ENCODE measurements at places on chromosomes 2 and 18.

DNA sequence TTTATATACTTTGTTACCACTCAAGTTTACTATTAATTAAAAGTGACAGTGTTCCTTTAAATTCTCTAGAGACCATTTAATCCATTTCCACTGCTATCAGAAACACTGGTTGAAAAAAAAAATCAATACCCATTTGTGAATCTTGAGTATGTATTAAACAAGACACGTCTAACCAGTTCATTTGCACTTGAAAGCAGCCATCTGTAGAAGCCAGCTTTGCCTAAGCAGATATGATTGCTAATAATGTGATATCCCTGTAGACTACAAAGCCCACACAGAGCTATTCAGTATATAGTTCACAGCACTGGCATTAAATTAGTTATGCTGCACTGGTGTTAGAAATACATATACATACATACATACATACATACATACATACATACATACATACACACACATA is 111.8 kb upstream of the SP3 start:
- DNase-seq: no peak

GRCh38 chr2:40130251-40130994 is 321.5 kb downstream of the SLC8A1 start:
- no peak for DNase-seq

DNA sequence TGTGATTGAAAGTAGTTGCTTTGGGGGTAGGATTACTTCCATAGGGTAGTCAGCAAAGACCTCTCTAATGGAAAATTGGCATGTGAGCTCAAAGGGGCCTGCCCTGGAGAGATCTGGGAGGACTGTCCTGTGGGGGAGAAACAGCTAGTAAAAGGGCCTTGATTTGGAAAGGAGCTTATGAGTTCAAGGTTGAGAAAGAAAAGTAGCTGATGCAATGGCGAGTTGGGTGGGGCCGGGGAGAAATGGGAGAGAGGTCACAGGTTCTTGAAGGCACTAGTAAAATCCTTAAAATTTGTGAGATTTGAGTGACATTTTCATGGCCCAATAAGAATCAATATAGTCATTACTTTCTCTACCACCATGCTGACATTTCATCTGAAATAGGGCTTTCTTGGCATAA is 82.0 kb upstream of the CCDC195 start:
- no peak for DNase-seq

GRCh38 chr18:51907687-51908597 is 432.1 kb upstream of the DCC start:
- no peak for DNase-seq

DNA sequence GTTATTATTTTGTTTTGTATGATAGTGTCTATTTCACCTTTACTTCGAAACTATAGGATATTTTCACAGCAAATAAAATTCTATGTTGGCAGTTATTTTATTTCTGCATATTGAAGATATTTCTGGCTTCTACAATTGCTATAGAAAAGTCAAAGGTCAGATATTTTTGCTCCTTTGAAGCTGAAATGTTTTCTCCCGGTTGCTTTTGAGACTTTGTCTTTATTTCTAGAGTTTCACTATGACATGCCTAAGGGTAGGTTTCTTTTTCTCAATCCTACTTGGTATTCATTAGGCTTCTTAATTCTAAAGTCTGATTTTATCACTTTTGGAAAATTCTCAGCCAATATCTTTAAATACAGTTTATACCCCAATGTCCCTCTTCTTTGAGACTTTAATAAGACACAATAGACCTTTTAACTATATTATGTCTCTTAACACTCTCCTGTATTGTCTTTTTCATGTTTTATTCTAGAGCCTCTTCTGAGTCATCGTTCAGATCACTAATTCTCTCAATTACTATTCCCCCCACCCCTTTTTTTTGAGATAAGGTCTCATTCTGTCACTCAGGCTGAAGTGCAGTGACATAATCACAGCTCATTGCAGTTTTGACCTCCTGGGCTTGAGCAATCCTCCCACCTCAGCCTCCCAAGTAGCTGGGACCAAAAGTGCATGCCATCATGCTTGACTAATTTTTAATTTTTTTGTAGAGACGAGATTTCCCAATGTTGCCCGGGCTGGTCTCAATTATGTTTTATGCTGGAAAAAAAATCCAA is 50.5 kb downstream of the USP37 start:
- no peak for DNase-seq

- no peak for DNase-seq
Observed at GRCh38 chr2:205744074-205744591, 61.8 kb downstream of the NRP2 start.

GRCh38 chr18:76572518-76573247 is 77.6 kb upstream of the ZNF516 start:
- no peak for DNase-seq

DNA sequence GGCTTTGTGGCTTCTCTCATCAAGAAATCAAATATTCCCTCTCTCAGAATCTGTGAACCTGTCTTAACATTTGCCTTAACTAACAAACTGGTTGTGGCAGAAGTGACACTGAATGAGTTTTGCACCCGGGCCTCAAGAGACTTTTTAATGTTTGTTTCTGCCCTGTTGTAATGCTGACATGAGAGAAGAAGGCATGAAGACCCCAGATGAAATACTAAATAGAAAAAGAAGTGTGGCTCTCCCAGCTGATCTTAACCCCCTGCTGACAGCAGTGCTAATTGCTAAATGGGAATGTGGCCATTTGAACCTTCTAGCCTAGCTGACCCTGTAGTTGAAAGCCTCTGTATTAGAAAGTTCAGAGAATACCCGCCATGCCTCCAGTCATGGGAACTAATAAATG is 261.2 kb downstream of the CTNNA2 start:
- no peak for DNase-seq

GRCh38 chr2:216082805-216083204 is 1.1 kb downstream of the TMEM169 start:
- DNase-seq: no peak

DNA sequence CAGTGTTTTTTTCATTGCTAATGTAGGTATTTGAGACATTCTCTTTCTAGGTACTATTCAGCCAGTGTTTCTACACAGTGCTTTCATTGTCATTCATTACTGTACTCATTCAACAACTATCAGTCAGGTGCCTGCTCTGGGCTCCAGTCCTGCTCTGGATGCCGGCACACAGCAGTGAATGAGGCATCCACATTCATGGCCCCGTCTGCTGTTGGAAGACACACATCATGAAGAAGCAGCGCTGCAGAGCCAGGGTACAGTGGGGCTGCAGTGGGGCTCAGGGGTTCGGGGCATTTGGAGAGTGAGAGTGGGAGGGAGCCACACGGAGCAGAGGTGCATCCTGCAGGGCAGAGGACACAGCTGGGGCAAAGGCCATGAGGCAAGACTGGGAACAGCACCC is 737.2 kb upstream of the RAB6C start:
- no peak for DNase-seq

- DNase-seq: peak; percentile 41
Observed at GRCh38 chr2:181715033-181715630, 34.8 kb upstream of the NEUROD1 start.

DNA sequence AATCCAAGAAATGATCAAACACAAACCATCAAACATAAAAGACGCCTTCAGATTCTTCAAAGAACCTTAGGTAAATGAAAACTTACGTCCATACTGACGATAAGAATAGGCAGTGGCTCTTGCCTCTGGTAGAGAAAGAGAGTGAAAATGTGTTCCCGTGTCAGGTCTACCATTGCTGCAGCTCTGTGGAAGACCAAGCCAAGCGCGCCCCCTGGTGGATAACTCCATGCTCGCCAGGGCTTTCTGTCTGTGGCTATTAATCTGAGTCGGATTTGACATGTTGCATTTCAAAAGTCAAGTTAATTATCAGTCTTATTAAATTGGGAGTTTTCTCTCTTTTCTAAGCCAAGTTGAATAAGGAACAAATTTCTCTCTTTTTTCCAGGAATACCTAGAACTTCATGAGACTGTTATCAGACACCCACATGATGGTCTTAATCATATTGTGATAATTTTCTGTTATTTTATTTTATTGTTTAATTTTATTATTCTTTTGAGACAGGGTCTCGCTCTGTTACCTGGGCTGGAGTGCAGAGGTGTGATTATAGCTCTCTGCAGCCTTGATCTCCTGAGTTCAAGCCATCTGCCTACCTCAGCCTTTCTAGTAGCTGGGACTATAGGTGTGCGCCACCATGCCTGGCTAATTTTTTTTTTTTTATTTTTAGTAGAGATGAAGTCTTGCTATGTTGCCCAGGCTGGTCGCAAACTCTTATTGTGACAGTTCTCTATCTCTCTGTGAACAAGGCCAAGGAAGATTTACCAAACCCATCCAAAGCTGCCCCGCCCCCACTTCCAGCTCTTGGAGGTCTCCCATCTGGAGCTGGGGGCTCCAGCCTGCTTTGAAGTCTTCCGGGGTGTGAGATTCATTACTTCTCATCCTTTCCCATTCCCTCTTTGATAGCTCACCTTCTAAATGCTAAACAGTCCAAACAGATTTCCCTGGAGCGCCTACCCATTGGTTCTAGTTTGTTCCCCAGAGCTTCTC is 15.8 kb upstream of the ZAP70 start:
- peak; percentile 87 for DNase-seq

GRCh38 chr2:114821055-114821454 is 378.6 kb downstream of the DPP10 start:
- DNase-seq: no peak

- DNase-seq: no peak
Observed at GRCh38 chr2:169546756-169547155, 26.9 kb downstream of the FASTKD1 start.

GRCh38 chr18:79395308-79395640 is 456 bp upstream of the NFATC1 start:
- no peak for DNase-seq

DNA sequence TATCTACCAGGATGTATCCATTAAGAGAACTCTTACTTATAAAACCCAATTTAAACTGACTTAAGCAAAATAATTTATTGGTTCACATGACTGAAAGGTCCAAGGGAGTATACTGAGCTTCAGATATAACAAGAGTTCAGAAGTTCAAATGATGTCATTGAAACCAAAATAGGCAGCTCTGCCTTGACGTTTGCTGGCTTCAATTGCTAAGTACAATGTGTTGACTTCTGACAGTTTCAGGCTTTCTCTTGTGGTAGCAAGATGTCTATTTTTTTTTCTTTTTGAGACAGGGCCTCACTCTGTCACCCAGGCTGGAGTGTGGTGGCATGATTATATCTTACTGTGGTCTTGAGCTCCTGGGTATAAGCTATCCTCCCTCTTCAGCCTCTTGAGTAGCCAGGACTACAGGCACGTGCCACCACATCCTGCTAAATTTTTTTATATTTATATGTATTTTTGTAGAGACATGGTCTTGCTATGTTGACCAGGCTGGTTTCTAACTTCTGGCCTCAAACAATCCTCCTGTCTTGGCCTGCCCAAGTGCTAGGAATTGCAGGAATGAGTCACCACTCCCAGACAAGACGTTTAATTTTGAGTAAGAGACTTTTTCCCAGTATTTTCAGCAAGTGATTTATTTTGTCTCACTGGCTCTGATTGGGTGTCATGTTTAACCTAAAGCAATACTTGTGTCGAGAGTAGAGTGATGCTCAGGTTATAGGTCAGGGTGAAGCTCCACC is 184.8 kb downstream of the NR4A2 start:
- DNase-seq: no peak
